Activated T-cell treated with anti-CD3 and anti-CD28 coated beads for 4 hours (primary cell): ENCODE measurements at places on chromosomes 1 and 21.

DNA sequence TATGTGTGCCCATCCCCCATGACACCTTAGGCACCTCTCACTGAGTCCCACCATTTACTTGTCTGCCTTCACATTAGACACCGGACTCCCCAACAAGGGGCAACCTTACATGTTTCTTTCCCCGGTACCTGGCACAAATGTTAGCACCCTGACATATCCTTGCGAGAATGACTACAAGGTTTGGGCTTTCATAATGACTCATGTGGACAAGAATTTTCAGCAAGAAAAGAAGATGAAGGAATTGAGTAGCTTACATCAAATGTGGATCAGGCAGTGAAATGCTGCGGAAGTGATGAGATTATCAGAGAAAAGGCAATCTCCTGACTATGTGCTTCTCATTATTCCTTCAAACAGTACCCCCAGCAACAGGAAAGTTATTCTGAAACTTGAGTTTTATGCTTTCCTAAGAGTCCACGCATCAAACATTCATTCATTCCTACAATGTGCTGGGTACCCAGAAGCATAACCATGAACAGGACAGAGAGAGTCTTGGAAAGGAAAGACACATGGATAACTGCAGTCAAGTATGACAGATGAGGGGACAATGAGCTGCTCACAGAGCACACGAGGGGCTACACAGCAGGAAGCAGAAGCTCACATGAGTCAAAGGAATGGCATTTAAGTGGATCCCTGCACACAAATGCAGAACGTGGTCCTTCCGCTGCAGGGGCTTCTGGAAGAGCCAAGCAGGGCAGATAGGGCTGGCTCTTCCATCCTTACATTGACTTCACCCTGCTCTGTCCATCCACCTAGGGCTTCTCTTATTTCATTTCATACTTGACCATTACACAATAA, 112.1 kb downstream of the PCNX2 start:
- DNase-seq: no peak

DNA sequence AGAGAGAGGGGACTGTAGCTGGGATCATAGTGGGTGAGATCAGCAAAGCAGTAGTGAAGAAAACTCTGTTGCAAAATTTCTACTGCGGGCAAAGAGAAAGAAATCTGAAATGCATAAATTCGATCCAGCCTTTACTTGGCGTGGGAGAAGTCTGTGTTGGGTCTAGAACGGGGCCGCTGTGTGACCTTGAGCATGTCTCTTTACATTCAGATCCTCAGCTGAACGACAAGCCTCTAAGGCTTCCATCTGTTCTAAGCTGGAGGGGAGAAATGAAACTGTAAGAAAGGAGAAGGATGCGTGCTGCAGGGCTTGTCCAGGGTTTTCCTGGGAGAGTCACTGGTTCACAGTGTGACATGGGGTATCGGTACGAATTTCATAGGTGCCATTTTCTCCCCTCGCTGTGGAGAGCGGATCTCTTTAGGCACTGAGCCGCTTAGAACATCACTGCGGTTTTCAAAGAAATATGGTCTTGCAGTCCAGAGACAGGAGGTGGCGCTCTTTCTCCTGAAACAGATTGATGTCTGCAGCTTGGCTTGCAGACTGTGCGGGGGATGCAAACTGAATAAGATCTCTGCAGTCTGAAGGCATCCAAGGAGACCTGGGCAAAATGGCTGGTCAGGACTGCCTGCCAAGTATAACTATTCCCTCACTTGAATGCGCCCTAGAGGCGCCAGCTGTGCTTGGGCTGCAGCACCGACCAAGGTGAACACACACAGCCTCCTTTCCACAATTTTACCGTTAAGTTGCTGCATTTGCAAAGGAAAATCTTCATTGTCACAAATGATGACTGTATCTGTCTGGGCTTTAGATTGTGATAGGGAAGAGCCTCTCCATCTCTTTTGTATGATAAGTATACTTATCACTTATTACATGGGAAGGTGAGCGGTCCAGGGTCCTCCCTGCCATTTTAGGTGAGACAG, 104.1 kb downstream of the XCL2 start:
- peak; percentile 79 for DNase-seq

GRCh38 chr1:170305777-170306512, 160.2 kb downstream of the NTMT2 start:
- DNase-seq: no peak

- no peak for DNase-seq
These were observed 53.9 kb upstream of the LBR start for GRCh38 chr1:225481738-225482137.

- DNase-seq: no peak
These were observed 44.1 kb upstream of the PPM1J start for GRCh38 chr1:112759228-112759627.

DNA sequence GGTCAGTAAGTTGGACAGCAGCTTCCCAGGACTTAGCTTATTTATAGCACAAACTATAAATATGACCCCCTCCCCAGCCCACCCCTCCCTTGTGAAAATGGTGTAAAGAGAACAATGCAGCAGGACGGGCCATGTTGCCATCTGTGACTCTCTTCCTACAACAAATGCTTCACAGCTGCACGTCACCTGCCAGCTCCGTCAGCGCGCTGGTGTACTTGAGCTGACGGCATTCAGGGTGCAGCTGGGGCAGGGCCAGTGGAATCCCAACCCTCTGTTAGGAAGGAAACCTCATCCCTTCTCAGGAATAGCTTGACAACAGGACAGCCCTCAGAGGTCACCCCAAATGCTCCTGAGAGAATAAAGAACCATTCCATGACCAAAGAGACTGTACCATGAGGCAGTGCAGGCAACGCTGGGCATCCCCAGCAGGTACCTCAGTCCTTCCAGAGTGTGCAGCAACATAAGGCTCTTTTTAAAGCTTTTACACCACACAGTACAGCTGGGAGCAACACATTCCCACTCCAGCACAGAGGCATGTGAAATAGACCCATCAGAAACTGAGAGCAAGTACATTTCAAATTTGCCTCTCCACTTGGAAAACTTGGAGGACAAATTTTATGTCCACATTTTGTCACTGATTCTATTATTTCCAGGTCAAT, 85.0 kb downstream of the ATP1A1 start:
- no peak for DNase-seq

DNA sequence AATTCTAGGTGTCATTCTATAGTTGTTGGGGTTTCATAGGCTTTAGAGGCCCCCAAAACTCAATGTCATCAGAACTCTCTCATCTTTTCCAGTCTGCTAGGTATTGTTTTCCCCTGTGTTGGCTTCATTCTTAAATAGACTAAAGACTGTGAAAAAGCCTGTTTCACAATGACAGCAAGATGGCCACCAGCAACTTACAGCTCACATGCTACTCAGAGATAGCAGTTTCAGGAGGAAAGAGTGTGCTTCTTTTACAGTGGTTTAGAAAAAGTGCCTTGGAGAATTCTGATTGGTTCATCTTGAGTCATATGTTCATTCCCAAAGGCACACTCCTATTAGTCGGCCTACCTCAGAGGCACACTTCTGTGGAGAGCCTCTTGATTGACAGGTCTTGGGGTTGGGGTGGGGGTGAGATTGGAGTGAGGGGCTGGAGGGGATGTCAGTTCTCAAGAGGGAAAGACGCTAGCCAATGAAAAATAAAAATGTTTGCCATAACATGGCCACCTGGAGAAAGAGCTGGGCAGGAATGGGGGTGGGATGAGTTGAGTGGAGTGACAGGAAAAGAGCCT, 8.5 kb downstream of the IL23R start:
- no peak for DNase-seq

GRCh38 chr1:236083650-236084385, 18.9 kb upstream of the NID1 start:
- no peak for DNase-seq
